ENCODE measurements at places on chromosomes 1 and 21. TPM values are rescaled to one million over a fixed set of nuclear protein-coding genes. Genes with fewer than 3 reads are reported as not detected.

- no peak for DNase-seq
Observed at GRCh38 chr1:166297993-166298392, 131.2 kb upstream of the FAM78B start.

GRCh38 chr1:22359427-22359826 lies 92.2 kb upstream of the ZBTB40 start:
- DNase-seq, result no peak

GRCh38 chr1:7278827-7279765 lies 492.0 kb upstream of the VAMP3 start:
- no peak for DNase-seq

GRCh38 chr1:1173793-1174415 lies at the start of gene TTLL10:
TTLL10 (plus strand) TSS chr1:1173880; CDS start chr1:1179216, 5,336 bp downstream.
- DNase-seq, result peak; percentile 92

- no peak for DNase-seq
Observed at GRCh38 chr1:107653765-107654164, 311.2 kb downstream of the VAV3 start.

DNA sequence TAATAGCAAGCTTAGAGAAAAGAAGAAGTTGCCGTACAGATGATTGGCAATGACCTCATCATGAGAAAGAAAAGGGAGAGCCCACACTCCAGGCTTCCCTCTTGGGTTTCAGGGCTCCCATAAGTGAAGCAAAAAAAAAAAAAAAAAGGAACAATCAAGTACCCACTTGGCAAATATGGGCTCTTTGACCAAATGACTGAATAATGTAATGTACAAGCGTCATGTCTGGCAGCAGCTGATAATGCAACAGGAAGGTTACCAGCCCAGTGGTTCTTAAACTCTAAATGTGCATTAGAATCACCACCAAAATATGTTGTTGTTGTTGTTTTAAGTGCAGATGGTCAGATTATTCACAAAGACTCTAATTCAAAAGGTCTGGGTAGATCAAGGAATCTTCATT lies 13.5 kb downstream of the TNFSF4 start:
- no peak for DNase-seq

RHD gene
- total RNA-seq, result not detected

GRCh38 chr1:207911856-207912760 lies 1.2 kb upstream of the CD34 start:
- DNase-seq, result no peak

GRCh38 chr1:48051466-48052126 lies 54.4 kb upstream of the TRABD2B start:
- DNase-seq, result no peak

All from activated CD4-positive, alpha-beta T cell treated with anti-CD3 and anti-CD28 coated beads, Interleukin-2, amount 10 ng/mL, durations not matched to agents 24 days and 14 days (primary cell).